ENCODE measurements at places on chromosomes 5 and 9.

- no peak for DNase-seq
These were observed 125.6 kb downstream of the TMEM161B start for GRCh38 chr5:88142886-88143692.

- DNase-seq, result no peak
These were observed 134.2 kb downstream of the FBXO4 start for GRCh38 chr5:42059291-42059690.

GRCh38 chr9:113737517-113738271 is 138.4 kb upstream of the ZNF618 start:
- no peak for DNase-seq

DNA sequence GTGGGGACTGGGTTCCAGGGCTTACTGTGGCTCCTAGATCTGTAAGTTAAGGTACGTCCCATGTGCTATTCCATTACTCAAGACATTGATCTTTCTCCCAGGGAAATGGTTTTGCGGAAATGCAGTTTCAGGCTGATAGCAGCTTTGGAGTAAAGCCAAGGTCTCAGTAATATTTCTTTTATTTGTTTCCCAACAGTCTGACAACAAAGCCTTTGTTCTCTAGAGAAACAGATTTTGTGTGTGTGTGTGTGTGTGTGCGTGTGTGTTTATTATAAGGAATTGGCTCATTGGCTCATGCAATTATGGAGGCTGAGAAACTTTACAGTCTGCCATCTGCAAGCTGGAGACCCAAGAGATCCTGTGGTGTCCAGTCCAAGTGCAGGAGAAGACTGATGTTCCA is 12.1 kb upstream of the POC5 start:
- no peak for DNase-seq

DNA sequence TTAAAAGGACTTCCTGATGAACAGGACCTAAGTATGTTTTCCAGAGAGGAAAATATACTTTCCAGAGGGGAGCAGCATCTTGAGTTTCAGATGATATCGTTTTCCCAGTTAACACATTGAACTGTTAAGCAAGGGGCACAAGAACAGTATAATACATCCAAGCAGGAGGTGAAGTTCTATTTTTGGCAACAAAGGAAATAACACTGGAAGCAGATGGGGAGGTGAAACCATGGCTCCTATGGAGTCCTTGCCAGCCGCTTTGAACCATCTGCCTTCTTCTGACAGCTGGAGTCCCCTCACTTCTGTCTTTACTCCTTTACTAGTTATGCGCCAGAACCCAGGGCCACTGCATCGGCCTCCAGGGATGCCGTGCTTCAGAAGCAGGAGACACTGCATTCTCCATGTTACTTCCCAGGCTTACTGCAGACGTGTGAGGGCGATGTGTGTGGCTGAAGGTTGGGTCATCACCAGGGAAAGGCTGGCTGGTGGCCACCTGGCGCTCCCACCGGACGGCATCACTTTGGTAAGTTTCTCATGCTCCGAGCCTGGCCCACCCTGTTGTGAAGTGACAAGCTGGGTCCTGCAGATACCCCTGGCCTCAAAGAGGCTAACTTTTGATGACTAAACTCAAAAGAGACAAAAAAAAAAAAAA is 77.8 kb downstream of the TTLL11 start:
- DNase-seq, result no peak

GRCh38 chr5:936149-937144 is 43.8 kb downstream of the TRIP13 start:
- DNase-seq, result no peak

GRCh38 chr5:176902911-176903664 is 3.9 kb upstream of the HK3 start:
- DNase-seq, result no peak

- no peak for DNase-seq
These were observed 90.8 kb downstream of the TLE4 start for GRCh38 chr9:79662537-79662956.

DNA sequence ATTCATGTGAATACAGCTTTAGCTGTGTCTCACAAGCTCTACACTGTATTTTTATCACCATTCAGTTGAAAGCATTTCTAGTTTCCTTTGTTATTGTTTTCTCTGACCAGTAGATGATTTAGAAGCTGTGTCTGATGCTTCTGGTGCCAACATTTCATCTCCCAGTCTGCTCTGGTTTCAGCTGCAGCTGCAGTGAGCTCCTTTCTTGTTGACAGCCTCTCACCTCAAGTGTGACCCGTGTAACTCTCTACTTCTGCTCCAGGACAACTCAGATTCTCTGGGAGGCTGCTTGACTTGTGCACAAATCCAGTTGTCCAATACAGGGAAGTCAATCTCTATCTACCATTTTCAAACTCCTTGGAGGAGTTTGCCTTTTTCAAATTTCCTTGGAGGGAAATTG is 504.8 kb downstream of the DIRAS2 start:
- DNase-seq, result no peak

GRCh38 chr5:179132586-179133355 is 72.6 kb downstream of the ZNF354C start:
- DNase-seq, result no peak

DNA sequence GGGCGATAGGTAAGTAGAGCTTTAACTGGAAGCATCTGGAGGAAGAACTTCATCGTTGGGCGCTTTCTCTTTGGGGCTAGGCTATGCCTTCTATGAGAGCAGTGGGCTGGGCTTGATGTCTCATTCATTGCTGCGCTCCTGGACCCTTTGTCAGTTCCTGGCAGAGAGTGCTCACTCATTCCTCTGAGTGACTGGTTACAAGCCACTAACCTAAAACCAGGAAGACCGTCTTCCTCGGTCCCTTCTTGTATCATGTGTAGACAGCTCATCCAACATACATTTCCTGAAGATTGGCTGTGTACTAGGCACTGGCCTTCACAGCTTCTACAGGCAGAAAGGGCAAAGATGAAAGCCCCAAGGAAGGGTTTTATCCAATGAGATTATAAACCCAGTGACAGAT is 6.4 kb downstream of the SWI5 start:
- no peak for DNase-seq

DNA sequence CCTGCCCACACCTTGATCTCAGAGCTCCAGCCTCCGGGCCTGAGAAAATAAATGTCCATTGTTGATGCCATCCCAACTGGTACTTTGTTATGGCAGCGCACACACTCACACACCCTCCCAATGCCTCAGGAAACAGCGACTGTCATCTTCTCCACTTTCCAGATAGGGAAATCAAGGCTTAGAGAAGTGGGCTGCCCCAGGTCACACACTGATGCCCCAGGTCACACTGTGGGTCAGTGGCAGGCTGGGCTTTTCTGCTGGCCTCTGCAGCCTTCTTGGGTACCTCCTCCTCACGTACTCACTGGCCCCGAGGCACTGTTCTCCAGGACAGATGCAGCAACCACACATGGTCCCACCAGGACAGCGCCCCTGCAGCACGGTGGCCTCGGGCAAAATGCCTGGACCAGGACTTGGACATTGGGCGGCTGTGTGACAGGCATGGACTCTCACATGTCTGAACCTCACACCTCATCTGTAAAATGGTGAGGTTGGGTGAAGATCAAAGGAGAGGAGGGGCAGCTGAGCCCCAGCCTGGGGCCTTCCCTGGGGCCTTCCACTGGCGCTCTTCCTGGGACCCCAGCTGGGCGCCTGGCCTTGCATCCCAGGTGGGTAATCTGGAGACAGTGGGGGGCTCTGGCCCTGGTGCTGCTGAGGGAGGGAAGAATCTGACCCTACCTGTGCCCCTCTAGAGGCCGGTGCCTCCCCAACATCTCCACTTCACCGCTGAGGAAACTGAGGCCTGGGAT is 156.0 kb downstream of the COL23A1 start:
- DNase-seq, result no peak

- DNase-seq, result no peak
These were observed 2.8 kb downstream of the MGAT4B start for GRCh38 chr5:179803651-179804554.

DNA sequence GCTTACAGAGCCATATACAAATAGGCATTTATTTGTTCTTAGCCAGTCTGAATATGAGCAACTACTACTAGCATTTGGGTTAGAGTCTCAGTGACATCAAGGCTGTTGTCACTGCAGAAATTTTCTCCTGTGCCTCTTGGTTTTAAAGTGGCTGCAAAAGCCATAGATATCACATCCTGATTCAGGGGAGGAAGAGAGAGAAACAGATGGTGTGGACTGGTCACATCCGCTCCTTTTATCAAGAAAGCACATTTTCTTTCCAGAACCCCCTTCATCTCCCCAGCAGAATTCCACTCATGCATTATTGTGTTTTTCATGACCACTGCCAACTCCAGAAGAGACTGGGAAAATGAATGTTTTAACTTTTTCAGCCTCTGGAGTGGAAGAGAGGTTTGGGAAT is 69.8 kb downstream of the PTTG1 start:
- no peak for DNase-seq

DNA sequence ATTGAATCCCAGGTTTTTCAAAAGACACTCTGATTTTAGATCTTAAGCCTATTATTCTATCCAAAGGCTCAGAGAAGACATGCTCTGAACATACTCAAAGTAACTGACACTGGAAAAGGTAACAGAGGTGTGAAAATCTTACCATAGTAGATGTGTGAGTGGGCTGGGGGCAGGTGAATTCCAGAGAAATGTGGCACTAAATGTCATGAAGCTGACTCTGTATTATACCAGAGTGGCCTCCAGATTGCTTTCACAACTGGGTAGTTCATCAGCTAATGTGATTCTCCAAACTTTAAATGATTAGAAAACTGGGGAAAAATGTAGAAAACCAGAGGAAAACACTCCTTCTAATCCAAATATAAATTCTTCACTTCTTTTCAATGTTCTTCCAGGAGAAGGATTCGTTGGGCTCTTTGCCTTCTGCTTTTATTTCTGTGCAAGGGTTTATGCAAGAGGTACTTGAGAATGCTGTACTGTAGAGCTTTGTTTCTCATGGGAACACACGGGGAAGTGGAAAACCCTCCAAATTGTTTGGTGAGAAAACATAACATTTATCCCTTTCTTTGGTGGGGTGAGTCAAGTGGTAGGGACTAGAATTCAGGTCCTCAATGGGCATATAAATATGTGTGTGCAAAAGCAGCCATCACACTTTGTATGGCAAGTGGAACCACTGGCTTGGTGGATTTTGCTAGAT is at the start of gene SCGB3A2:
TSS of gene SCGB3A2 (plus strand) at position 646 of the 694 bp plus-strand sequence. CDS start 93 bp downstream, outside the sequence.
- no peak for DNase-seq

- DNase-seq, result no peak
These were observed 77.8 kb downstream of the ZCCHC7 start for GRCh38 chr9:37198039-37198729.

- no peak for DNase-seq
These were observed 64.4 kb upstream of the RAI14 start for GRCh38 chr5:34591723-34592122.

DNA sequence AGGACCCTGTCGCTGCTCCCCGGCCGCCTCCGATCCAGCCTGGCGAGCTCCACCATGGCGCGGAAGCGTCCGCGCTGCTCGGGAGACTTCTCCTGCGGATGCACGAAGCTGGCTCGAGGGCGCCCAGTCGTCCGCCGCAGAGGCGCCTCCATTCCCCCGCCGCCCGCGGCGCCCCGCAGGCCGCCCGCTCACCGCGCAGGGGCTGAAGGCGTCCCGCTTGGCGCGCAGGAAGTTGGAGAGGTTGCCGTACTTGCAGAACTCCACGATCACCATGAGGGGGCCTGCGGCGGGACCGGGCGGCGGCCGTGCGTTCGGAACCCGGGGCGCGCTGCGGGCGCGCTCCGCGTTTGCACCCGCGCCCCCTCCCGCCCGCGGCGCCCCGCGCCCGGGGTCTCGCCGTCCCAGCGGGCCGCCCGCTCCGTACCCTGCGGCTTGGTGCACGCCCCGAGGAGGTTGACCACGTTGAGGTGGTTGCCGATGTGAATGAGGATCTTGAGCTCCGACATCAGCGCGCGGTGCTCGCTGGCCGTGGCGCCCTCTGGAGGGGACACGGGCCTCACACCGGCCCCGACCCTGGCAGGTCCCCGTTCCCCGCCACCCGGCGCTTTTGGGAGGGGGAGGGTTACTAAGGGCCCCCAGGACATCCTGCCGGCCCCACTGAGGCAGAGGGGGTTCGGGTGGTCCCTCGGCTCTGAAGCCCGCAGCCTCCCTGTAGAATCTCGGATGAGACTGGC is 27.7 kb upstream of the SCGB3A1 start:
- DNase-seq, result no peak

GRCh38 chr5:39678534-39678933 is 253.8 kb upstream of the DAB2 start:
- no peak for DNase-seq

- no peak for DNase-seq
These were observed 8.5 kb downstream of the NOP16 start for GRCh38 chr5:176379881-176380280.

DNA sequence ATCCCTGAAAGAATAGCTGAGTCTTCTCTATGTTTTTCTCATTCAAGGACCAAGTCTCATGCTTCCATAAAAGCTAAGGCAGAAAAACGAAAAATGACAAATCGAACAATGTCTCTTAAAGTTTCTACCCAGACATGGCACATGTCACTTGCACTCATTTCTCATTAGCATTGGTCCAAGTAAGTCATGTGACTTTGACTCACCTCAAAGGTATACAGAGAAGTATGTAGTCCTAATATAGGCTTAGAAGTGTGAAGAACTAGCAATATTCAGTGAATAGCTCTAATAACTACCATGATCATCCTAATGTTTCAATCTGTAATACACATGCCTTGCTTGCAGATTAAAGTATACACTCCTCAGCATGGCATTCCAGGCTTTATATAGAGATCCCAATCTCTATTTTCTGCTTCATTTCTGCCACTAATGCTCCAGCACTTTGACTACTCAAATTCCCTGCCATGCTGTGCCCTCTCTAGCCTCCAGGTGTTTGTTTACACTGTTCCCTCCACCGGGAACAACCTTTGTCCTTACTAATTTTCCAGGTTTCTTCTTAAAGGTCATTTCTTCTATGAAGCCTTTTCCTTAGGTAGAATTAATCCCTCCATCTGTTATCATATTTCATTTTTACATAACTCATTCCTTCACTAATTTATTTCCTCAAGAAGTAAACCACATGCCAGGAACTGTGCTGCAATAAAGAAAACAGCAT is 98.9 kb downstream of the CEMIP2 start:
- no peak for DNase-seq

GRCh38 chr5:148993283-148993936 is 69.5 kb downstream of the SH3TC2 start:
- no peak for DNase-seq

- DNase-seq, result no peak
These were observed 4.8 kb upstream of the TMEM171 start for GRCh38 chr5:73115399-73116051.

DNA sequence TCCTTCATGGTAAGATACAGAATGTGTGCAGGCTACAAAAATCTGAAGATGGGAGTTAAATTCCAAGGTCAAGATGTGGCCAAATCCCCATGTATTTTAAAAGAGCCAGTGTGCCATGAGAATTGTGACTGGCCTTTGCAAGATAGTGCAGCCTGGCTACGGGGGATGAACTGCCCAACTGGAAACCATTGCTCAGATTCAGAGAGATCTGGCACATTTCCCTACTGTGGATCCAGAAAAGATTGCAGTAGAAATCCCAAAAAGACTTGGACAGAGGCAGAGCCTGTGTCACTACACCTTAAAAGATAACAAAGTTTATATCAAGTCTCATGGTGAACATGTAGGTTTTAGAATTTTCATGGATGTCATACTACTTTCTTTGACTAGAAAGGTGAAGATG is 26.2 kb downstream of the SLC12A2 start:
- DNase-seq, result no peak

Measured in cortex of kidney (tissue), 1 donor.